ENCODE measurements at places on chromosomes 16 and 17.

GRCh38 chr16:19242987-19243575 is 42.5 kb upstream of the CLEC19A start:
- H3K27ac ChIP-seq: no peak overlapping the region
- no peaks in the 10 kb centered on the region for H3K36me3 ChIP-seq
- H3K4me3 ChIP-seq: no peak overlapping the region

DNA sequence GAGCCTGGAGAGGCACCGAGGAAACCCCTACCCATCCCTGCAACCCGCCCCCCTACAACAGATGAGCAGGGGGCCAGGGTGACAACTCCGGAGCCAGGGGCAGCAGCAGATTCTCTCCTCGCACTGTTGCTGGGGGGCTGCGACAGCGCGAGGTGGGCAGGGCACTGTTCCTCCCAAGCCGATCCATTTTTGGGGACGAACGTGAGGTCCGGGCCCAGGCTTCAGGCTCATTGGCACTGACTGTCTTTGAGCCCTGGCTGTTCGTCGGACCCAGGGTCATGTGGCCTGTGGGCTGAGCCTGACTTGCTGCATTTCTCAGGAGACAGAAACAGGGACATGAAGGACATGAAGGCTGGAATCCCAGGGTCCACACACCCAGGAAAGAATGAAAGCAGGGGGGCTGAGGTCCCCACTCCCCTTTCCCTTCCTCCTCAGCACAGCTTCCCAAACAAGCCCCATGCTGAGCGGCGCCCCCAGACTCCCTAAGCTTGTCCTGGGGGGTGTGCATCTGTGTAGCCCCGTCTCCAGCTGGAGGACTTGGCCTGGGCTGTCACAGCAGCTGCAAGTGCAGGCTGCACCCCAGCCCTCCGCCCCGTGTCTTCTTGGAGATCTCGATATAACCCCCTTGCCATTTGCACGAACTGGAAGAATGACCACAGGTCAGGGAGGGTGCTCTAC is 18.7 kb downstream of the CEP295NL start:
- no peaks in the 10 kb centered on the region for H3K27me3 ChIP-seq
- H3K36me3 ChIP-seq: no peaks in the 10 kb centered on the region
- H3K4me3 ChIP-seq: peak overlapping the region; percentile 59
- H3K27ac ChIP-seq: peak overlapping the region; percentile 97

GRCh38 chr17:60392845-60393702 is 1.1 kb upstream of the USP32 start:
- H3K27ac ChIP-seq: peak overlapping the region; percentile 91
- no peaks in the 10 kb centered on the region for H3K27me3 ChIP-seq
- peak; percentile 70 for DNase-seq
- H3K4me3 ChIP-seq: peak overlapping the region; percentile 89

DNA sequence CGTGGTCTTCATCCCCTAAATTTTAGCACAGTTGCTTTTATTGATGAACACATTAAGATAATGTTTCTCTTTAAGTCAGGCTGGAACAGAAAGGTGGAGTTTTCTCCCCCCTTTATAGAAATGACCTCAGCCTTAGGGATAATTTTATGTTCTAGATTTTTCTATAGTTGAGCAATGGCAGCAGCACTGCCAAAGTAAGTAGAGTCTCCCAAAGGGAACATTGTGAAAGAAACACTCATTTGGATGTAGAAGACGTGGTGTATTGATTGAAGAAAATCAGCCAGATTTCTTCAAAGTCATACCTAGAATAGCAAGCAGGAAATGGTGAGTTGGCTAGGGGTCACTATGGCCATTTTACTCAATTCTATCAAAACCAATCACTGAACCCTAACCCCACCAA is 122.5 kb downstream of the DNAH9 start:
- no peaks in the 10 kb centered on the region for H3K36me3 ChIP-seq
- no peak overlapping the region for H3K27ac ChIP-seq
- no peak for DNase-seq
- H3K27me3 ChIP-seq: no peaks in the 10 kb centered on the region
- no peaks in the 10 kb centered on the region for H3K4me1 ChIP-seq

DNA sequence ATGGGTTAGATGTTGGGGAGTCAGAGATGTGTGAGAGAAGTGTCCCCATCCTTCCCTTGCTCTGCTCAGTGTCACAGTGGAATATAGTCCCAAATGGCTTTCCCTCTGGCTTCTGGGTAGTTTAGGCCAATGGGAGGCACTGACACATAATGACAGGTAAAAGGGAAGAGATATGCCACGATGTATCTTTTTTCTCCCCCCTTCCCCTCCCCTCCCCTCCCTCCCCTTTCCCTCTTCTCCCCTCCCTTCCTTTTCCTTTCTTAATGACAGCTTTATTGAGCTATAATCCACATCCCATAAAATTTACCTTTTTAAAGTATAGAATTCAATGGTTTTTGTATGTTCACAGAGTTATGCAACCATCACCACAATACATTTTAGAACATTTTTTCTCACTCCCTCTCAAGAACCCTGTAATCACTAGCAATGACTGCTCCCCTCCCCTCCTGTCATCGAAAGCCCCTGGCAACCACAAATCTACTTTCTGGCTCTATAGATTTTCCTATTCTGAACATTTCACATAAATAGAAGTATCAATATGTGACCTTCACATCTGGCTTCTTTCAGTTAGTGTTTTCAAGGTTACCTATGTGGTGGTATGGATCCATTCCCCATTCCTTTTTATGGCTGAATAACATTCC is 617 bp upstream of the CCR7 start:
- no peak for DNase-seq
- no peak overlapping the region for H3K4me3 ChIP-seq
- H3K36me3 ChIP-seq: no peaks in the 10 kb centered on the region
- peaks cover 26% of the 10 kb centered on the region for H3K27me3 ChIP-seq
- H3K27ac ChIP-seq: no peak overlapping the region

DNA sequence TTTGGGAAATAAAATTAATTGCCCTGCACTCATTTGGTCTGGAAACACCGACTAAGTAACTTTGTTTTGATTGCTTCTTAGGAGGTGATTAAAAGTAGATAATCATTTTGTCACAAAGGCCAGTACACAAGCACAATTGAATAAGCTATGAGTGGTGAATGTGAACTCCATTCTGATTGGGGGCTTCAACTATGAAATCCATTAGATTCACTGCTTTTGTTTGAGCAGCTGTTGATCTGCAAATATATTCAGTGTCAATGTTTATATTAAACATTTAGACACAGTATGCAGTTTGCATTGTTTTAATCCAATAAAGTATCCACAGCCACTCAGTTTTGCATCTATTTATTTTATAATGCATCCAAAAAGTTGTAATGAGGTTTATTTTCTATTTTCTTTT is 817.5 kb downstream of the CDH11 start:
- H3K4me1 ChIP-seq: no peaks in the 10 kb centered on the region
- H3K36me3 ChIP-seq: no peaks in the 10 kb centered on the region
- H3K4me3 ChIP-seq: no peak overlapping the region
- H3K27me3 ChIP-seq: no peaks in the 10 kb centered on the region

DNA sequence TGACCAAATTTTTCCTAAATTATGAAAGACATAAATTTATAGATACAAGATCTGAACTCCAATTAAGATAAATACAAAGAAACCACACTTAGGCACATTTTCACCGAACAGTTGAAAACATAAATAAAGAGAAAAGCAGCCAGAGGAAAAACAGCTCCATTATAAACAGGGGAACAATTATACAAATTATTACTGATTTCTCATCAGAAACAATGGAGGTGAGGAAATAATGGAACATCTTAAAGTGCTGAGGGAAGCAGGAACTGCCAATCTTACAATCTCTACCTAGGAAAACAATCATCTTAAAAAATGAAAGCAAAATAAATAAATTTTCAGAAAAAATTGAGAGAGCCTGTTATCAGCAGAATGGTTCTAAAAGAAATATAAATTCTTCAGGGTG is 234.4 kb upstream of the PMFBP1 start:
- H3K27ac ChIP-seq: no peak overlapping the region
- no peaks in the 10 kb centered on the region for H3K27me3 ChIP-seq
- H3K4me1 ChIP-seq: no peaks in the 10 kb centered on the region
- no peaks in the 10 kb centered on the region for H3K36me3 ChIP-seq

DNA sequence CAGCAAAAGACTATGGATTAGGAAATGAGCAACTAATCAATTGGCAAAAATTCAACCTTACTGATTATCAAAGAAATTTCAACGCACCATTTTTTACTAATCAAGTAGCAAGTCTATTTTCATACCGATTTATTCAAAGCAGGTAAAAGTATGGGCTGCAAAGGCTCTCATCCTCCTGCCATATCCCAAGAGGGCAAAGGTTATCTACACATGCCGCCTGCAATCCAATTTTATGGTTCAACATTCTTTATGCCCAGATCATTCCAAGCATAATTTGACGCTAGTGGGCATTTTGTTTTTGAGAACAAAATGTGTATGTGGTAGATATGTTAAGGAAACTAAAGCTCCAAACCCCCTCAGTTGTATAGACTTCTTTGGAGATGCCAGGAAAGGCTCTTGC is 270.6 kb downstream of the MAF start:
- H3K27ac ChIP-seq: no peak overlapping the region
- H3K4me1 ChIP-seq: no peaks in the 10 kb centered on the region
- DNase-seq: no peak
- no peaks in the 10 kb centered on the region for H3K27me3 ChIP-seq
- no peaks in the 10 kb centered on the region for H3K36me3 ChIP-seq
- no peak overlapping the region for H3K4me3 ChIP-seq

DNA sequence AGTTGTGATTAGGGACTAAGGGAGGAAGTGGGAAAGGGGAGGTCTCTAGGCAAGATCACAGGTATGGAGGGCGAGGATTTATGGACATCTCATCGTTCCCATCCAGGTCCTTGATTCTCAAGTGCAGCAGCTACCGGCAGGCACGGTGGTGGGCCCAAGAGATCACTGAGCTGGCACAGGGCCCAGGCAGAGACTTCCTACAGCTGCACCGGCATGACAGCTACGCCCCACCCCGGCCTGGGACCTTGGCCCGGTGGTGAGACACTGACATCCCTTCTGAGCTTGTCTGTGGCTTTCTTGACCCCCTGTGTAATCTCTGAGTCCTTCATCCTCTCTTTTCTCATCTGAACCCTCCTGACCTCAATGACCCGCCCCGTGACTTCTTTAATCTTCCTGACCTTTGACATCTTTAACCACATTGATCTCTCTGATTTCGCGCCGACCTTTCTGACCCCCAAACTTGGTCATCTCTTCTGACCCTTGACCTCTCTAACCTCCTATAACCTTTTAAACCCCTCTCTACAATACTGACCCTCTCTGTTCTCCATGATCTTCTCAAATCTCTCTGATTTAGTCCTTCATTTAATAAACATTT is 3.8 kb downstream of the PLD2 start:
- no peaks in the 10 kb centered on the region for H3K36me3 ChIP-seq
- no peak for DNase-seq
- no peaks in the 10 kb centered on the region for H3K27me3 ChIP-seq
- no peak overlapping the region for H3K27ac ChIP-seq
- peaks cover 4% of the 10 kb centered on the region for H3K4me1 ChIP-seq

GRCh38 chr17:78898947-78899346 is 4.1 kb downstream of the CEP295NL start:
- no peak overlapping the region for H3K27ac ChIP-seq
- peaks cover 23% of the 10 kb centered on the region for H3K4me1 ChIP-seq
- DNase-seq: no peak
- H3K36me3 ChIP-seq: peaks cover 21% of the 10 kb centered on the region
- H3K27me3 ChIP-seq: no peaks in the 10 kb centered on the region

- H3K36me3 ChIP-seq: no peaks in the 10 kb centered on the region
- H3K27ac ChIP-seq: peak overlapping the region; percentile 73
- H3K27me3 ChIP-seq: peaks cover 4% of the 10 kb centered on the region
- DNase-seq: peak; percentile 92
- peak overlapping the region; percentile 51 for H3K4me3 ChIP-seq
Measured at GRCh38 chr16:86457501-86458148, 52.7 kb upstream of the FOXF1 start.

DNA sequence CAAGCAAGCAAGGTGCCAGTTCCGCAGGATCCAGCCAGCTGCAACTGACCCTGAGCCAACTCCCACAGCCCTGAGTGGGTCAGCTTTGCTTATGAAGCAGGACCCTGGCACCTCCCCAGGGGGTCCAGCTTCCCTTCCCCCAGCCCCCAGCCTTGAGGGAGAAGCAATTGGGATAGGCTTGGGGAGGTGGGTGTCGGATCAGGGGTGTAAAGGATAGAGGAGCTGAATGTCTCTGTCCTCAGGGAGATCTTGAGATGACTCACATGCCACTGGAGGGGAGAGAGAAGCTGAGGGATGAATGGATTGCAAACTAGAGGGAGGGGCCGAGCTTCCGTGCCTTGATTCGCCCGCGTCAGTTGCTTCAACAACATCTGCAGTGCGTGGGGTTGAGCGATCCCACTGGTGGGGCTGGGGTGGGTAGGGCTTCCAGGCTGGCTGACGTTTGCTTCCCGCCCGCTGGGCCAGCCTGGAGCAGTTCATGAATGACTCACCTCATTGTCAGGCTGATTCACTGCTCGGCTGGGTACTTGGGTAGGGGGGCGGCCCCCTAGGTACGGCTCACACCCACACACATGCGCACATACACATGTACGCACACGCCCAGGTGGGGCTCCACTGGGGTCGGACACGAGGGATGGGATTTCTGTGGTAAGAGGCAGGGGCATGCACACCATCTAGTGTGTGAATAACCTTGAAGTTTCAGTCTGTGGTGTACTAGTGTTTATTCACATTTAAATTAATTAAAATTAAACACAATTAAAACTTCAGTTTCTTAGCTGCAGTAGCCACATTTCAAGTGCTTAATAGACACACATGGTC is 3.6 kb upstream of the HROB start:
- peak; percentile 100 for DNase-seq
- no peaks in the 10 kb centered on the region for H3K36me3 ChIP-seq

GRCh38 chr16:21684199-21684598 is 20.4 kb downstream of the OTOA start:
- H3K4me3 ChIP-seq: no peak overlapping the region
- no peaks in the 10 kb centered on the region for H3K36me3 ChIP-seq
- no peak overlapping the region for H3K27ac ChIP-seq
- no peaks in the 10 kb centered on the region for H3K4me1 ChIP-seq

- peak overlapping the region; percentile 76 for H3K4me3 ChIP-seq
- H3K27ac ChIP-seq: no peak overlapping the region
- peaks cover 19% of the 10 kb centered on the region for H3K4me1 ChIP-seq
- no peaks in the 10 kb centered on the region for H3K36me3 ChIP-seq
- no peak for DNase-seq
- H3K27me3 ChIP-seq: no peaks in the 10 kb centered on the region
Measured at GRCh38 chr17:2708585-2709182, 2.9 kb downstream of the CLUH start.

- peak overlapping the region; percentile 31 for H3K4me3 ChIP-seq
- peaks cover 19% of the 10 kb centered on the region for H3K4me1 ChIP-seq
- H3K27ac ChIP-seq: peak overlapping the region; percentile 73
Measured at GRCh38 chr17:28925912-28926365, 23.1 kb upstream of the DHRS13 start.

DNA sequence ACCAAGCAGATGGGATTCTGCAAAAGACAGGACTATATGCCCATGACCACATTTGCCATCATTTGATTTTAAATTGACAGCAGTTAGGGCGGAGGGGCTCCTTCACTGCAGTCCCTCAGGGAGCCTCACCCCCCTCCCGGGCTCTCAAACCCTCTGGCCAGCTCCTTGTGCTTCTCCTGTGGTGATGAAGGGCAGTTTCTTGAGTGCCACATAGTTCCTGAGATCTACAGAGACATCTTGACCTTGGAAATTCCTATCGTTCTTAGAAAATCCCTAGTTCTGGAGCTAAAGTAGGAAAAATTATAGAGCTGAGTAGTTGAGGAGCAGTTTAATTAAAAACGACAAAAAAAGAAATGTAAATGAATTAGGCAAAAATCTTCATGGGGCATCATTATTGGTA is 231.5 kb downstream of the CCDC182 start:
- DNase-seq: no peak
- no peak overlapping the region for H3K4me3 ChIP-seq
- H3K27me3 ChIP-seq: no peaks in the 10 kb centered on the region
- H3K27ac ChIP-seq: no peak overlapping the region

GRCh38 chr16:2343211-2343610 is 2.7 kb upstream of the ABCA3 start:
- H3K27me3 ChIP-seq: peaks cover 13% of the 10 kb centered on the region
- DNase-seq: no peak

All from GM23248 (cell line).